ENCODE measurements at places on chromosomes 4 and X.

GRCh38 chr4:48905363-48906015 is 1.1 kb downstream of the OCIAD2 start:
- no peak for DNase-seq

GRCh38 chr4:93478805-93479204 is 349.7 kb upstream of the ATOH1 start:
- DNase-seq = no peak

GRCh38 chr4:48017108-48017571 is 568 bp downstream of the NIPAL1 start:
- DNase-seq = no peak

DNA sequence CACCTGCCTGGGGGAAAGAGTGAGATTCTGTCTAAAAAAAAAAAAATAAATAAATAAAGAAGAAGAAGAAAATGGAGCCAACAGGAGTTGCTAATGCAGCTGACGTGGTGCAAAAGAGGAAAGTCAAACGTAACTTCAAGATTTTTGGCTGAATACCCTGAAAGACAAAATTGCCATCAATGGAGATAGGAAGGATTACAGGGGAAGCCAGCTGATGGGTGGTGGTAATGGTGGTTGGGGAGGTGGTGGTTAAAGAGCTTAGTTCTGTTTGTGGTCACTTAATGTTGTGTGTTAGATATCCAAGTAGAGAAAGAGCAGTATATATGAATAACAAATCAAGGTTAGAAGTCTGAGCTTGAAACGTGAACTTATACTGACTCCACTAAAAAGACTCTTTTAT is 225.4 kb downstream of the ARHGAP24 start:
- no peak for DNase-seq

- no peak for DNase-seq
These were observed 136.1 kb downstream of the MID1IP1 start for GRCh38 chrX:38937400-38937799.

- no peak for DNase-seq
These were observed 112.4 kb upstream of the CXCL13 start for GRCh38 chr4:77493120-77493752.

DNA sequence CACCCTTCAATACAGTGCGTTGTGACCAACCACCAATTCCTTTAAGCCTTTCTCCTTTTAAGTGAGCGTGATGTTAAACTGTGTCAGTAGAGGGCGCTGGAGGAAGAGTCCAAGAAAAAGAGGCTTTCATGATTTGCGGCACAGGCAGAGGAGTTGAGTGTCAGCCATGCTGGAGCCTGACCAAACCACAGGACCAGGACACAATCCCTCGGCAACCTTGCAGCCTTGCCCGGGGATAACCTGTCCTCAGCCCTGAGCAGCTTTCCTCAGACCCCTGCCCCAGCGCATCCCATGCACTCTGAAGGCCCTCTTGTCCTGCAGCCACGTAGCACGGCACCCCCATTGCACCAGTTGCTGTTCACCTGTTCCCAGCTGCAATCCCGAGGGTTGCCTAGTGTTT is 53.5 kb upstream of the SMIM31 start:
- DNase-seq = no peak

DNA sequence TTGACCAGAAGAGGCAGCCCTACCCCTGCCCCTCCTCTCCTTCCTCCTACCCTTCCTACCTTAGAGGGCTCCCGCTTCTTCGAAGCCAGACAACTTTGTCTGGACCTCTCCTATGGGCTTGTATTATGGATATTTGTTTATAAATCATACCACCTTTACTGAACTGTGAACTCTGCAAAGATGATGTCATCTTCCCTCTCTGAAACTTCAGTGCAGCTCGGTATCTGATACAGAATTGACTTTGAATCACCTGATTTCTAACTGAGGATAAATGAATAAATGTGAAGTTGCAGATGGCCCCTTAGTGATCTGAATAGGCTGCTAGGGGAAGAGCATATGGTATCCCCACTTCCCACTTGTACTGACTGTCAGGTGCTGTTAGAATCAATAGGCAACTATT is 1.1 kb upstream of the OTC start:
- no peak for DNase-seq

DNA sequence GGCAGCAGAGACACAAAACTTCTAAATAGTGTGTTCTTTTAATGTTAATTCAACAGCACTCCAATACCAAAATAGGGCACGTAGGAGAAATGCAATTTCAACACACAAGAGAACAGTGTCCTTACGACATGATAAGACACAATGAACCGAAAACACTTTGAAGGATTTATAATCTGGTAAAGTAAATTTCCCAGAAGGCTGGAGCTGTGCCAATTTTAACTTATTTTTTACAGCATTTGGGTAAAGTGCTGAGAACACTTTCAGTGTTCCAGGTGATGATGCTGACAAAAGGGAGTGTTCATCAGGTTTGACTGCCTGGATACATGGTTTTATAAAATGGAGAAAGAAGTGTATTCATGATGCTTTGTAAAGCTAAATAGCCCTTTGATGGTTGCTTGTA is 76.5 kb downstream of the MAPK10 start:
- DNase-seq = no peak

DNA sequence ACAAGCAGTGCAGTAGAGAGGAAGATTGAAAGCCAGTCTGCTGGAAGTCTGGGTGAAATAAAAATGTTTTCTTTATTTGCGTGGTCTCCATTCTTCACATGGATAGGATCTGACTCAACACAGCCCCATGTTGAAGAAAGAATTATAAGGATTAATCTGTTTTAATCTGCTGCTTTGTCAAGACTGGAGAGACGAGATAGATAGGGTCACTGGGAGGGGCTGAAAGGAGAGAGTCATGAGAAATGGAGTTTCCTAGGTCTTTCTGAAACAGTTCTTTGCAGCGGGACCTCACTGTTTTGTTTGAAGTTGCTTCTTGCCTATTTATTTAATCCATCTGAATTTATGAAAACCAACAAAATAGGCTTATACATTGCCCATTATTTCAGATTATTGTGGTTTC is 32.4 kb upstream of the RHOH start:
- no peak for DNase-seq

GRCh38 chrX:110004215-110004614 is 1.3 kb downstream of the TMEM164 start:
- DNase-seq = no peak

DNA sequence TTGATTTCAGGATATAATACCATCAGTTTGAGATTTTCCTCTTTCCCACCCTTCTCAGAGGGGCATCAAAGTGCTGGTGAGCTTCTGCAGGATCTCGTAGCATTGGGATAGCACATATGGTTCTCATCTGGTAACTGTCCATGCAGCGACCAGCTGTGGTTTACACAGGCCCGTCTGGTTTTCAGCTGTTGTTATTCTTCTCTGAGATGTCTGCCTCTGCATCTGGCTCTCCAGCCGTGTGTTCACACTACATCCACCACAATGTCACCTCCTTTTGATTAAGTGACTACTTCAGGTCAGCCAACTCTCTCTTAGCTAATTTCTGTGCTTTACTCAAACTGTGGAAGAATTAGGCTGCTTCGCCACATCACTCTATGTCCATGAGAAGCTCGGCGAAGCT is 676.7 kb upstream of the TENM3 start:
- DNase-seq = no peak

GRCh38 chr4:5890063-5890727 is 2.7 kb downstream of the CRMP1 start:
- no peak for DNase-seq

GRCh38 chr4:81470456-81471297 is 1.0 kb downstream of the RASGEF1B start:
- no peak for DNase-seq

DNA sequence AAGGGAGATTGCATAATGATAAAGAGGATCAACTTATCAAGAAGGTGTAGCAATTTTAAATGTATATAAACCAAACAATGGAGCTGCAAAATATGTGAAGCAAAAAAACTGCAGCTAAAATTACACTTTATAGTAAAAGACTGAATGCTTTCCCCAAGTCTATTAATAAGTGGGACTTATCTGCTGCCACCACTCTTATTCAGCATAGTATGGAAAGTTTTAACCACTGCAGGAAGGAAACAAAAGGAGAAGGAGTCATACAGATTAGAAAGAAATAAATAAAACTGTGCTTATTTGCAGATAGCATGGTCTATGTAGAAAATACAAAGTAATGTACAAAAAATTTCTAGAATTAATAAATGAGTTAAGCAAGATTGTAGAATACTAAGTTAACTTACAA is 94.1 kb upstream of the GK2 start:
- DNase-seq = no peak

DNA sequence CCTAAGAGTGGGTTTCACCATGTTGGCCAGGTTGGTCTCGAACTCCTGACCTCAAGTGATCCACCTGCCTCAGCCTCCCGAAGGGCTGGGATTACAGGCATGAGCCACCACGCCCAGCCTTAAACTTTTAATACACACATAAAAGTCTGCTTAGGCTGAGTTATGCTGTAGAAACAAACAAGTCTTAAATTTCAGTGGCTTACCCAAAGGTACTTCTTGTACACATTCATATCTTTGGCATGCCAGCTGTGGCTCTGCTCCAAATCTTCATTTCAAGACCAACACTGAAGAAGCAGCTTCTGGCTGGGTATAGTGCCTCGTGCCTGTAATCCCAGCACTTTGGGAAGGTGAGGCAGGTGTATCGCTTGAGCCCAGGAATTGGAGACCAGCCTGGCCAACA is 80.3 kb downstream of the PPEF2 start:
- no peak for DNase-seq

- no peak for DNase-seq
These were observed 15.1 kb upstream of the EXOC1 start for GRCh38 chr4:55838356-55838755.

- DNase-seq = no peak
These were observed 12.8 kb downstream of the MTM1 start for GRCh38 chrX:150581093-150581775.

GRCh38 chr4:164293743-164294142 is 460.2 kb upstream of the SMIM31 start:
- no peak for DNase-seq

- no peak for DNase-seq
These were observed 9.7 kb upstream of the MAGEA4 start for GRCh38 chrX:151902813-151903591.

Measured in GM12864 (cell line).